Jurkat, Clone E6-1 (cell line): ENCODE measurements at places on chromosomes 7 and 10.

DNA sequence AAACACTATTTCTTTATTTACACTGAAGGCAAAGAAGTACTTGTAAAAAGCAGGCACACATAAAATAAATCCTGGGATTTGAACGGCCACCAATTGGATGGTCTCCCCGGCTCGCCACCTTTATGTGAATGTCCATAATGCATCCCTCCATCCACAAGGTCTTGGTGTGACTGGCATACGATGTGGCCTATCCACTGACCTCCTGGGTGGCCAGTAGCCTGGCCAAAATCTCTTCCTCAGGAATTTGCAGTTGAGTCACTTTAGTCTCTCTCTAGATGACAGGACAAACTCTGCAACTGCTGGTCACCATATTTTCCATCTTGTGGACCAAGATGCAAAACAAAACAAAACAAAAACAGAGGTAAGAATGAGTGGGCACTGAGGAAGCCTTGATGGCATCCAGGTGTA is 39.1 kb downstream of the CDK1 start:
- no peak for DNase-seq

DNA sequence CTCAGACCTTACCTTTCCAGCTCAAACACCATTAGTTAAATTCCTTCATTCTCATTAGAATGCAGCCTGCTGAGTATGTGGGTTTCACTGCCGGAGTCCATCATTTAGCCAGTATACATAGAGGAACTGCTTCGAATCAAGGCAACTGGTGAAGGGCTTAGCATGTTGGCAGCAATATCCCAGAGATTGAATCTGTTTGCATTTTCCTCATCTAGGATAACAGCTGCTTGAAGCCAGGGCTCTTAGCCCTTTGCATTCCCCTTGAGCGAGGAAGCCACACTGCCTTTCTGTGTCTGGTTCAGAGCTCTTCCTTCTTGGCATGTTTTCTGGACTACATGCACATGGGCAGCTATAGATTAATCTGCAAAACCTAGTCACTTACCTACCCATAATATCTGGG is 14.7 kb downstream of the NODAL start:
- no peak for DNase-seq

DNA sequence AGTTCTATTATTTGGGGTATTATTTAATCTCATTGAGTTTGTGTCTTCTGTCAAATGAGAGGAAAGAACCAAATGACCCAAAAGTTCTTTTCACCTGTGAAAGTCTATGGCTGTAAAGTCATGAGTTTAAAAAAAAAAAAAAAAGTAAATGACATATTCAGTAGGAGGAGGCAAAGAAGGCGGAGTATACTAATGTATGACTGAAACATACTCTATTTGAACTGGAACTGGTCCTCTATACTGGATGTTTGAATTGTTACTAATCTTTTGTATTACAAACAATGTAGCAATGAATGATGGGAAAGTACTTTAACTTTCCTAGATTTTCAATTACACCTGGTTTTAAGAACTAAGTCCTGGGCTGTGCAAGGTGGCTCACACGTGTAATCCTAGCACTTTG is 24.9 kb upstream of the GSAP start:
- no peak for DNase-seq

- no peak for DNase-seq
Measured at GRCh38 chr10:44015702-44016500, 367.2 kb upstream of the ZNF32 start.

- DNase-seq: no peak
Measured at GRCh38 chr10:122252805-122253204, 18.3 kb upstream of the BTBD16 start.

GRCh38 chr7:134403062-134403461 is 55.8 kb downstream of the AKR1B1 start:
- no peak for DNase-seq

- DNase-seq: no peak
Measured at GRCh38 chr10:63068246-63068645, 64.9 kb upstream of the NRBF2 start.

DNA sequence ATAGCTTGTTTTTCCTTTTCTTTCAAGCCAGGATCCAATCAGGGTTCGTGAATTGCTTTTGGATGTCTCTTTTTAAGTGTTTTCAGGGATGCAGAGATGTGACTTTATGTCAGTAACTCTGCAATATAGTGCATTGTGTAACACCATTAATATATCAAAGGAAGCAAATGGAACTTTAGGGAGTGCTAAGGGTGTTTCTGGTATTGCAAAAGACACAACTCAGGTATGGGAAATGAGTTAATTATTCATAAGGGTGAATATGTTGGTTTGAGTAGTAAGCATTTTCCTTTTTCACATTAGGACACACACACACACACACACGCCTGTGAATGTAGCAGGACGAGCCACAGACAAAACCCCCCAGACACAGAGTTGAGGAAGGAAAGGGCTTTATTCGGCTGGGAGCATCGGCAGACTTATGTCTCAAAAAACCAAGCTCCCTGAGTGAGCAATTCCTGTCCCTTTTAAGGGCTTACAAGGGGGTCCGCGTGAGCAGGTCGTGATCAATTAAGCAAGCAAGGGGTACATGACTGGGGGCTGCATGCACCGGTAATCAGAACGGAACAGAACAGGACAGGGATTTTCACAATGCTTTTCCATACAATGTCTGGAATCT is 31.8 kb upstream of the GSDME start:
- no peak for DNase-seq

GRCh38 chr7:138396251-138397070 is 63.6 kb upstream of the TRIM24 start:
- DNase-seq: no peak

GRCh38 chr7:30706316-30706715 is 24.1 kb upstream of the CRHR2 start:
- no peak for DNase-seq

GRCh38 chr7:82286798-82287140 is 156.8 kb downstream of the CACNA2D1 start:
- no peak for DNase-seq

- peak; percentile 72 for DNase-seq
Measured at GRCh38 chr10:43229208-43230061, 37.4 kb downstream of the RASGEF1A start.

- DNase-seq: no peak
Measured at GRCh38 chr10:129927351-129928120, 36.5 kb downstream of the EBF3 start.

DNA sequence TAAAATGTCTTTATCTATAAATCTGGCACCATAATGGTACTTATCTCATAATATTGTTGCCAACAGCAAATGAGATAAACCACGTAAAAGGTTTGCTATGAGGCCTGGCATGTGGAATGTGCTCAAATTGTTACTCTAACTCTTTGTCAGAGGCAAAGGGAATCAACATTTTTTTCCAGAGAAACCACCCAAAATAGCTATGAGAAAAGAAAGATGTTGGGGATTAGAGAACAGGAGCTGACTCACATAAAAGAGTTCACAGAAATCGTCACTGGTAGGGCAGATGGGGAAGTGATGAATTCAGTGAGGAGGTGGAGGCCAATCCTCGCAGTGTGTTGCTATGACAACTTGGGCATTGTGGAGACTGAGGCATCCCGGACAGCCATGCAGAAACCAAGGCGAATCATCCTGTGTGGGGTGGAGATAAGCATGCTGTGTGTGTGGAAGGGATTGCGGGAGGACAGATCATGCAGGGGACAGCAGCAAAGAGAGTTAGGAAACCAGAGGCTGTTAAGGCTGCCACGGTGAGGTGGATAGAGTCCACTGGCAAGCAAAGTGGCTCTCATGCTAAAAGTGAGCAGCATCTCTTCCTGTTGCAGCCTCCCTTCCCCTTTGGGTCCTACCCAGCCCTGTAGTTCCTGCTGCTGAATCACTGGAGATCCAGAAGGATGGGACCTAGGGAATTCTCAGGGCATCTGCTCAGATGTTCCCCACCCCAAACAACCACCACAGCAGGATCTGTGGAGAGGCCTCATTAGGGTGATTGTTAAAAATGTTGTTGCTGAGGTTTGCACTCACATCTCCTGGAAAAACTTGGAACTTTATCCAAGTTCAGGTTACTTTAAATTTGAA is 103.9 kb downstream of the CUBN start:
- DNase-seq: no peak

- DNase-seq: no peak
Measured at GRCh38 chr7:30323006-30323355, 38.6 kb downstream of the ZNRF2 start.

DNA sequence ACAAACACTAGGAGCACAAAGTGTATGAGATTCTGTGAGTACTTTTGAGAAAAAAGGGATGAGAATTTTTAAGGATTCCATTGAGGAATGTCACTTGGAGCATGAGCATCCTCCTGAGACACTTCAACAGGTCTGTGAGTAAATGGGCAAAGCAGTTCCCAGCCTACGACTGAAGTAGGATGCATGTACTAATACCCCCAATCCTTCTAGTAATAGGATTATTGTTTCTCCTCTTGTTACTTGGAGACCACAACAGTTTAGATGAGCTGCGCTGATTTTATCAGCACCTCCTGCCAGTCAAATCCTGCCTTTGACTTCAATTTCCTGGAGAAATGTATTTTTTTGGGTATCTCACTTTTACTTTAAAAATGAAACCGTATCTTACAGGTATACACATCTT is 820 bp downstream of the BBS9 start:
- DNase-seq: no peak

- DNase-seq: no peak
Measured at GRCh38 chr7:15682111-15682510, 4.4 kb downstream of the MEOX2 start.

GRCh38 chr7:746155-747061 is 19.3 kb upstream of the PRKAR1B start:
- DNase-seq: no peak

DNA sequence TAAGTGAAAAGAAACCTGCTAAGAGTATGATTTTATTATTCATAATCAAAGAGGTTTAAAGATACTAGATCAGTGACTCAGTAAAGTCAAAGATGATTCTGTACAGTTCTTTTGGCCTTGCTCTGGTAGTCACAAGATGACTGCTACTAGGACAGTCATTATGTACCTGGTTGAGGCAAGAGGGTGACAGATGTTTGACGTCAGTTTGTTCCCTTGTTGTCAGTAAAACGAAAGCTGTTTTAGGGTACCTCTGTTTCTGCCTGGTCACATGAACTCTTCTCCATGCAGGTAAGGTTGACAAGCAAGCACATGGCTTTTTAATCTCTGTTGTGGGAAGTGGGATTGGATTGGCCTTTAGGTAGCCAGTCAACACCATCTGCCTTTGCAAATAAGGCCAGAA is 308.0 kb downstream of the EXOC4 start:
- DNase-seq: no peak

DNA sequence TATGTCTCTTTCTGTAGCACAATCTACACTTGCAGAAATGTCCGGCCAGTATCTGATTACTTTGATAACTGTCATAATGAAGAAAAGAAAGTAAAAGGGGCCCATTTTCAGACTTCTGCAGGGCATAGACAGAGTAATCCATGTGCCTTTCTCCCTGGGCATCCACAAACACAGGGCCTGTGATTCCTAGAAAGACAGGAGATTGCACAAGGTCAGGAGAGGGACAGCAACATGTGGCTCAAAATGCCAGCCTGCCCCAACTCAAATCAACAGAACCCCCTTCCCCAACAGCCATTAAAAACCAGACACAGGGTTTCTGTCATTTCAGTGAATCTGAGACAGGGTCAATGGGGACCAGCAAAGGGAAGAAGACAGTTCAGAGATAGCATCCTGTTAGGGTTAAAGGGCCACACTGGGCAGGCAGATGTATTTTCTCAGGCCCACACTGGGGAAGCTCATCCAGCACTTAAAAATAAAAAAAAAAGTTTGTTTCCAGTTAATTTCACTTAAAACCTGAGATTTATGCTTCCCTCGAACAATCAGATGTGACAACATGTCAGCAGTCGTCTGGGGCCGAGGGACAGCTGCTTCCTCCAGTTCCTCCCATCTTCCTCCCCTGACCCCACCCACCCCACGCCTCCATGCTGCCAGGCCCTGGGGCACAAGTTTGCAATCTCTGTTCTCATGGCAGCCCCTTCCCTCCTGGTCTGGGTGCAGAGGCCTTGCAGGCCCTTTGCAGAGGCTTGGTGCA is 30.7 kb upstream of the ACSL5 start:
- no peak for DNase-seq

DNA sequence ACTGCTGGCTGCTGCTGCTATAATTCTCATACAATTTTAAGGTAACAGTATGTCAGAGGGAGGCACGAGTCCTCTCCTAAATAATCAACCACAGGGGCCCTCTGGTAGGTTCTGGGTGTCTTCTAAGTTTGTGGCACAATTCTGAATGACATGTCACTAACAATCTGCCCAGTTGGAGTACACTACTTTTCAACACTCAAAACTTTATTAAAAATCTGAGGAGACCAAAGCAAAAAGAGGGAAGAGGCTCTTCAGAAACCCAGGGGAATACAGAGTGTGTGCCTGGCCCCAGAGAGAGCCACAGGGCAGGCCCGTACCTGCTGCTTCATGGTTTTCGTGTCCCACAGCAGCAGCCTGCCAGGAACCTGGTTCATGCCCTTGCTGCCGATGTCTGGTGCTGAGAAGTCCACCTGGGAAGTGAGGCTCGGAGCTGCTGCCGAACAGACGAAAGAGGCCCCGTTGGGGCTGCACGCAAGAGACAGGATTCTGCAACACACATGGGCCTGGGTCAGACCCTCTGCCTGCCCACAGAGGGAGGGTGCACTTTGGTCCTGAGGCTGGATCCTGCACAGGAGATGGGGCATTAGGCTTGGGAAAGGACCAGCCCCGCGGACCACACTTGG is 18.3 kb downstream of the WDR91 start:
- DNase-seq: no peak

DNA sequence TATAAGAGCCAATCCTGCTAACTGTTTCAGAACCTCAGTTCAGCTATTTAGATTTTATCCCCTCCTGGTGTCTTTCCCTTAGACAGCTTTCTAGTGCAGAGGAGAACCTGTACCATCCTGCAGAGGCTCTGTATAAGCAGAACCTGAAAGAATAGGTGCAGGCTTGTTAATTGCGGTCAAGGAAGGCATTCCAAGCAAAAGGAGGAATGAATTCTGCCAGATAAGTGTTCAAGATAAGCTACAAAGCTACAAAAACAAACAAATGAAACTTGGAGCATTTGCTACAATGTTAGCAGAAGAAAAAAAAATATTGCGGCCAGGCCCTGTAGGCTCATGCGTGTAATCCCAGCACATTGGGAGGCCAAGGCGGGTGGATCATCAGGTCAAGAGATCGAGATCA is 32.6 kb upstream of the AGMO start:
- no peak for DNase-seq
